AG20443 (cell line): ENCODE measurements at places on chromosomes 13 and 19.

- DNase-seq: peak; percentile 27
Observed at GRCh38 chr19:5627395-5627904, 4.6 kb downstream of the SAFB start.

GRCh38 chr13:33612641-33613638 is 205.0 kb upstream of the RFC3 start:
- DNase-seq: no peak

GRCh38 chr13:50196118-50196517 is 180.9 kb downstream of the KCNRG start:
- DNase-seq: no peak

DNA sequence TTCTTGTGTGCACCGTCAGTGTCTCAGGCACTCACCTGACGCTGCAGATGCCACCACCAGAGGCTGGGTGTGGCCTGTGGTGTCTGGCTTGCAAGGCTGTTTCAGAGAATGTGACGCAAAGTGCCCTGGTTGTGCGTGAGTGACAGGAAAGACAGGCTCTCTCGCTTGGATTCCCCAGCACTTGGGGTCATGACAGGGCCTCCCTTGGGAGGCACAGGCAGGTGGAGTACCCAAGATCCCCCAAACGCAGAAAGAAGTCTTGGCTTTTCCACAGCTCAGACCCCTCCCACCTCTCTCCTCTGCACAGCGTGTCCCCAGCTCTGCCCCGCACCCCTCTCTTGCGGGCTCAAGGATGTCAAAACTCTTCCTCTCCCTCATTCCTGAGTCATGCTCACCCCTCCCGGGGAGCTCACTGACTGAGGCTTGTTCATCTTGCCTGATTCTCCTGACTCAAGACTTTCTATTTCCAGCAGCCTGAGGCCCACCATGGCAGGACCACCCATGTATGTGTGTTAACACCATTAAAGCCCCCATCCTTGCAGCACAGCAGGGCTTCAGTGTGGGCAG is 21.0 kb downstream of the DHX34 start:
- DNase-seq: peak; percentile 79

- no peak for DNase-seq
Observed at GRCh38 chr19:16043156-16043757, 33.0 kb upstream of the TPM4 start.

GRCh38 chr13:105333416-105333815 is 1202.0 kb downstream of the EFNB2 start:
- DNase-seq: peak; percentile 51
